CD4-positive, alpha-beta T cell treated with Interleukin-12 subunit alpha and Interleukin-12 subunit beta, for 1 hour (primary cell): ENCODE measurements at places on chromosomes 12 and 14.

DNA sequence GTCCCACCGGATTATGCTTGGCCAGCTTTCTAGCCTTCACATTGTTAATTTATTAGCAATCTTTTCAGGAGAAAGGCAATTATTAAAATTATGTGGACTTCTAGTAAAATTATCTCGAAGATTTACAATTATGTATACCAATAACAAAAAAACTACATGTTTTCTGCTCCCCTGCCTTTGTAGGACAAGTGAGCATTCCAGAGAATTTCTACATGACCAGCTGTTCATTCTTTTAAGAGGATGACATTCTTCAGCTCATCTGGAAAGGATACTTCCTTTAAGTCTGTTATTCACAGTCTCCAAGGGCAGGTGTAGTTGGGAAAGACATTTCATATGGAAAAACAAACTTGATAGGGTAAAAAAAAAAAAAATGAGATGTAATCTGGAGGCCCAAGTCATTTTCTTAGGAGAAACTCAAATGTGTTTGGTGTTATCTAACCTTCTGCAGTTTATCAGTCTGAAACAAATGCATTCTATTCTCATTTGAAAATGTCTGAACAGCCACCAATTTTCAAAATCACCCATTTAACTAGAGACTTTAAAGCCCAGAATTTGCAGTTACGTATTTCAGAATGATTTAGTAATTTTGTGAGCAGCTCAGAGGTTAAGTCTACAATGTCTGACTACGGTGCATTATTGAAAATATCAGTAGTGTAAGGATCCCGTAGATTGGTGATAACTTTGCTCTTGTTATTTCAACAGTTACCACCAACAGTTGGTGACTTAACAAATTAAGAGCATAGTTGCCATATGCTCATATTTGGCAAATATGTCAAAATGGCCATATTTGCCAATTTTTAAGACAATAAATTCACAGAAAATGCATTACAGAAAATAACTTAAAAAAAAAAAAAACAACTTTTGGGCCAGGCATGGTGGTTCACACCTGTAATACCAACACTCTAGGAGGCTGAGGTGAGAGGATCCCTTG, 1.8 kb upstream of the PHLDA1 start:
- DNase-seq: no peak

- DNase-seq: no peak
Measured at GRCh38 chr12:91127751-91128150, 16.5 kb upstream of the LUM start.

DNA sequence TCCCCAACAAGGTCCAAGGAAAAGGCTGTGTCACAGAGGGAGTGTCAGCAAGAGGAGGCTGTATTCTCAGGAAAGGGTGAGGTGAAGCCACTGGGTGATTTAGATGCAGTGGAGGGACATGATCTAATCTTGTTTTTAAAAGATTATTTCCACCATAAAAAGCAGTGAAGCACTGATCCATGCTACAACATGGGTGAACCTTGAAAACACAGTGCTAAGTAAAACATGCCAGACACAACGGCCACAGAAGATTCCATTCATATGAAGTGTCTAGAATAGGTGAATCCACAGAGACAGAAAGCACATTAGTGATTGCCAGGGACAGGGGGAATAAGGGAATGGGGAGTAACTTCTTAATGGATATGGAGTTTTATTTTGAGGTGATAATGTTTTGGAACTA, 12.8 kb downstream of the RITA1 start:
- no peak for DNase-seq

DNA sequence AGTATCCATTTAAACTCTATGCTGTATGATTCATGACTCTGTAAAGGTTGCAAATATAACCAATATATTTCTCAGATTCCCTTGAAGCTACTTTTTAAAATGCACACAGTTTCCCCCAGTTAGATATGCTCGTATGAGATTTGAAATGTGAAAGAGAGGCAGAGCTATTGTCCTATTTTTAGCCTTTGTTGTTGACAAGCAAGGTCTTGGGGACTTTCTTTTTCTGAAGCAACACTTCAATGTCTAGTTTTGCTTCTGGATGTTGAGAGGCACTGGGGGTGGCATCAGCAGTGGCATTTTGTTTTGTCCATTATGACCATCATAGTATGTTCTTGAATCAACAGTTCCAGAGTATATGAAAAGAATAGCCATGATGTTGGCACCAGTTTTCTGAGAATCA, 63.4 kb downstream of the ASCL1 start:
- DNase-seq: no peak

DNA sequence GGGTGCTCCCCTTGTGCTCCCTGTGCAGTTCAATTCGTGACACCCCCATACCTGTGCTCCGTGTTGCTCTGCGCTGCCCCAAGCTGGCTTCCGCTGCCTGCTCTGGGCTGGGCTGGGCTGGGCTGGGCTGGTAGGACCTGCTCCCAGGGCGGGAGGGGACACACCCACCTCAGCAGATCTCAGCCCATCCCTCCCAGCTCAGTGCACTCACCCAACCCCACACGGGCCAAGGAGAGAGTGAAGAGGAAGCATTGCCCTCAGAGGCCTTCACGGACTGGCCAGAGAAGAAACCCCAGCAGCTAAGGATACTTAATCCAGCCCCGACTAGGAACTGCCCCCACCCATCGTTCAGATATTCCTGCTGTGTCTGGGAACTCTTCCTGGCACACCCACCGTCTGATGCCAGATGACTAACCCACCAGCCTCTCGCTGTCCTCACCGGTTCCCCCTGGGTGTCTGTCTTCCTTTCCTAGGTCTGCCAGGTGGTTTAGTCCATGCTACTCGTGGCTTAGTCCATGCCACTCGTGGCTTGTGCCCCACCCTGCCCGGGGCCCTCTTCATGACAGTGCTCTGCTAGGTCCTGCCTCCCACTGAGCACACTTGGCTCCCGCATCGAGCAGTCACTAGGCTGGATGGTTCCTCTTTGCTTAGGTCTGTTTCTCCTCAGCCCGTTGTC, at the start of gene LPAR5:
TSS of gene LPAR5 (minus strand) at position 104 of the 676 bp plus-strand sequence. CDS start 14,711 bp downstream, outside the sequence.
- DNase-seq: no peak

GRCh38 chr12:109475993-109476806, 900 bp downstream of the KCTD10 start:
- no peak for DNase-seq

DNA sequence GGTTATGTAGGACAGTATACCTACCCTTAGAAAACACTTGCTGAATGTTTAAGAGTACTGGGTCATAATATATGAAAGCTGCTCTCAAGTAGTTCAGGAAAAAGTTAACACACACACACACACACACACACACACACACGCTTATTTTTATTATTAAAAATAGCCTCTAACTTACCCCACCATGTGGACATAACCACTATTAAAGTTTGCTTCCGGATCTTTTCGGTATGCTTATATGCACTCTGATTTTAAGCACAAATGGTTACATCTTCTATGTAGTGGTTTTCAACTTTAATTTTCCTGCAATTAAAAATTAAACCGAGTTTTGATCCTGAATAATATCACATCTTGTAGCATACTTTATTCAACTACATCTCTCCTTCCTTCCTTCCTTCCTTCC, 84.9 kb upstream of the TRAF3 start:
- no peak for DNase-seq

- DNase-seq: peak; percentile 60
Measured at GRCh38 chr12:56029666-56030293, 8.9 kb downstream of the IKZF4 start.

GRCh38 chr12:46744283-46744682, 81.5 kb downstream of the SLC38A4 start:
- no peak for DNase-seq

- DNase-seq: peak; percentile 29
Measured at GRCh38 chr12:53222170-53222721, 9.8 kb downstream of the RARG start.

DNA sequence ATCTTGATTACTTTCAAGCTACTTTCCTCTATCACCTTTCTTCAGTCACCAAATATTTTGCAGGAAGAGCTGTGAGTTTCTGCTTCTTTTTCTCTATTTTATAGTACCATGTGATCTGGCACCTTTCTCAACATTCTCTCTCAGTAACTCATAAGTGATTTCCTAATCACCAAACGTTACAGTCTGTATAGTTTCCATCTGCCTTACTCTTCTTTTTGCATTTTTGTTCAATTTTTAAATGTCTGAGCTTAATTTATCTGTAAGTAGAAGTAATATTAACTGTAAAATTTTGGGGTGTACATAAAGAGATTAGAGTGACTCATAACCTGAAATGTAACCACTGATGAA, 422.1 kb upstream of the SYT1 start:
- DNase-seq: no peak

DNA sequence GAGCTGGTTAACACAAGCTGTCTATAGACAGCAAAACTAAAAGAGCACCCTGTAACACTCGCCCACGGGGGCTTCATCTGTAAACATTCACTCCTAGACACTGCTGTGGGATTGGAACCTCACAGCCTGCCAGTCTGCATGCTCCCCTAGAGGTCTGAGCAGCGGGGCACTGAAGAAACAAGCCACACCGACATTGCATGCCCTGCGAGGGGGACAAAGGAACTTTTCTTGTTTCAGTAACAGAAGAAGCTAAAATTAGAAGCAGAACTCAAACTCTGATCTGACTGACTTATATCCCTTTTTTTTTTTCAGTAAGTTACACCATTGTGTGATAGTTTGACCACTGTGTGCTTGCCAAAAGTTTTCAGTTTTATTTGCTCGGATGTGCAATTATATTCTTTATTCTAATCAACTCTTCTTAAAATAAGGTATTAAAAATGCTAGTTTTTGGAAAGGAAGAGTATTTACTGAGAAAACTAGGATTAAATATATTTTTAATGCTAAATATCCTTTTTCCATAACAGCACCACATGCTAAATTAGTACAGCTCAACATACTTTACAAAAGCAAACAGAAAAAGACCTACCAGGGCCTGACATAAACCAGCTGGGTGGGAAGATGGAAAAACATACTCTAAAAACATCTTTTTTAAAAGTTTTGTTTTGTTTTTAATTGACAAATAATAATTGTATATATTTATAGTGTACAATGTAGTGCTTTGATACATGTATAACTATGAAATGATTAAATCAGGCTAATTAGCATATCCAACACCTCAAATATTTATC, 100.2 kb downstream of the EPS8 start:
- DNase-seq: no peak

- DNase-seq: no peak
Measured at GRCh38 chr12:69066492-69067373, 133.8 kb upstream of the CPM start.

- no peak for DNase-seq
Measured at GRCh38 chr12:20451761-20452160, 83.4 kb downstream of the PDE3A start.

- no peak for DNase-seq
Measured at GRCh38 chr12:68508576-68508975, 102.1 kb upstream of the RAP1B start.

DNA sequence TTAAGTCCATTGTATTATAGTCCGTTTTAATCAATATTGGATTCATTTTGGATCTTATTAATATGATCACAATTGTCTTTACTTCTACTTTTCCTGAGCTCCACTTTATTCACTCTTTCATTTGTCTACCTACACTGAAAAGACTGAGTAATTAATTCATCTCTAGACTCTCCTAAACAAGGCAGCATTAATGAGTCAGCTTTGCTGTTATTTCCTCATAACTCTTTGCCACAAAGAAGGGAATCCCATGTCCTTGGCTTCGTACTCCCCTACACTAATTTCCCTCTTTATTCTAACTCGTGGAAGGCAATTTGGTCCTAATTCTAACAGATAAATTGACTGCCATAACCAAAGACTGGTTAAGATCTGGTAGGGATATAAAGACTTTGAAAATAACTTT, 91.9 kb downstream of the ARMH4 start:
- DNase-seq: no peak

DNA sequence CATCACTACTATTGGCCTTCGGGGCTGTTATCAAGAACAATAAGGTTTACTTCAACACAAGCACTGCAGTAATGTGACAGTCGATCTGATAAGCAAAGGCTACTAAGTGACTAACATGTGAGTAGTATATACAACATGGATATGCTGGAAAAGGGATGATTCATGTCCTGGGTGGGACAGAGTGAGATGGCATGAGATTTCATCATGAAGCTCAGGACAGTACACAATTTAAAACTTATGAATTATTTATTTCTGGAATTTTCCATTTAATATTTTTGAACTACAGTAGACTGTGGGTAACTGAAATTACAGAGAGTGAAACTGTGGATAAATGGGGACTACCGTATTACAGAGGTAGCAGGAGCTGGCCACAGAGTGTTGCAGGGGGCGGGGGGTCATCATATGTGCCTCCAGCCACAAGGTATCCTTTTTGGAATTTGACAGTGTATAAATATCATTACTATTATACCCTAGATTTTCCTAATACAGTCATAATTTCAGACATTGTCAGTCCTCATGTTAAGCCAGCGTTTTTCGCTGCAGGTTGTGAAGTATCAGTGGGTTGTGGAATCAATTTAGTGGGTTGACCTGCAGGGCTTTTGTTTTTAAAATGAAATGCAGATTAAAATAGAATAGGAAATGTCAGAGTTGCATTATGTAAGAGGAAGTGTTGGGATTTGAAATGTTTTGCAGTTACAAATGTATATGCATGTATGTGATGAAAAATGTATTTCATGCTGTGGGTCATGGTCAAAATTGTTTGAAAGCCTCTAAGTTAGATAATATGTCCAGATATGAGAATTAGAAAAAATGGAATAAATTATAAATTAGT, 148.0 kb upstream of the NUDT4 start:
- no peak for DNase-seq

DNA sequence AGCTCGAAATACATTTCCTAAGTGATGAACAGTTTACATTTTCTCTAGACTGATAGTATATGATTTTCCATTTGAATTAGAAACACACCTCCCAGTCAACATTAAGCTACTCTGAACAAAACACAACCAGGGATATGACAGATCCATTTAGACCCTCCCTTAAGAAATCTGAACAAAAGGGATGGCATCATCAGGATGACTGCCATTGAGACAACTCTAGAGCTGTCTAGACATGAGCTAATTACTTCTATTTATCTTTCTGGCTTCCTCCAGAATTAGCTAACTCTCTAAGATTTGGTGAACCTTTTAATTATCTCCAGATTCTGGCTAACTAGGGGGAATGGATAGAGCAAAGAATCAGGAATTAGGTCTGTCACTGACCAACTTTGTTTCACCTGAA, 92.9 kb upstream of the IGF1 start:
- DNase-seq: no peak

- DNase-seq: peak; percentile 83
Measured at GRCh38 chr14:101961011-101961721, 3.2 kb upstream of the DYNC1H1 start.

GRCh38 chr14:61963926-61964325, 201.7 kb downstream of the SNAPC1 start:
- no peak for DNase-seq

DNA sequence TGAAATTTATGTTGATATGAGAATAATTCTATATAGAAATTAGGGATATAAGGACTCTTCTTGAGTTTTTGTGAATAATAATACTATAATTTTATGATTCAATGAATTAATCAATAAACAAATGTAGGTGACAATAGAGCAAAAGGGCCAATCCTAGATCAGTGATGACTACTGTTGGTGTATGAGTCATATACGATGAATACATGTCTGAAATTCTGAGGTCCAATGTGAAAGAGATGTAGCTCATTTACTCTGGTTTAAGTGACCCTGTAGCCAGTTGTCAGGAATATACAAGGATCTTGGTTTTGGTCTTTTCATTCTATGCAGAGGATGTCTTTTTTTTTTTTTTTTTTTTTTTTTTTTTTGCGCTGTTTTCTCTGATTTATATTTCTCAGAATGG, 72.1 kb upstream of the RTL1 start:
- no peak for DNase-seq
